ENCODE measurements at places on chromosomes 4 and X. TPM values are rescaled to one million over a fixed set of nuclear protein-coding genes. Genes with fewer than 3 reads are reported as not detected.

DNA sequence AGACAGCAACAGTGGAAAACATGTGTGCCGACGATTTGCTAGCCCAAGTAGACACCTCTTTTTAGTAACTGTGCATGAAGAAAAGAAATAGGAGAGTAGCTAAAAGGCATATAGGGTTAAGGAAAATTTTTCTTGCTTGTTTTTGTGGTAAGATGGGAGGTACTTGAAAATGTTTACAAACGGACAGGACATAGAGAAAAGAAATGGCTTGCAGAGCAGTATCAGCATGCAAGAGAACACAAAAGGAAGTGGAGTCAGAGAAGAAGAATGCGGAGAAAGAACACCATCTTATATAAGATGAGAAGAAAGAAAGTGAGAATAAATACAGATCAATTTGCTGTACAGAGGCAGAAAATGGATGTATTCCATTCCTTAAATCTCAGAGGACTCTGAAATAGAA is 263.7 kb upstream of the ETNPPL start:
- no peak for DNase-seq
- H3K27ac ChIP-seq: no peak overlapping the region
- H3K36me3 ChIP-seq: no peaks in the 10 kb centered on the region
- no peaks in the 10 kb centered on the region for H3K27me3 ChIP-seq
- no peak overlapping the region for H3K4me3 ChIP-seq
- no peaks in the 10 kb centered on the region for H3K4me1 ChIP-seq

DNA sequence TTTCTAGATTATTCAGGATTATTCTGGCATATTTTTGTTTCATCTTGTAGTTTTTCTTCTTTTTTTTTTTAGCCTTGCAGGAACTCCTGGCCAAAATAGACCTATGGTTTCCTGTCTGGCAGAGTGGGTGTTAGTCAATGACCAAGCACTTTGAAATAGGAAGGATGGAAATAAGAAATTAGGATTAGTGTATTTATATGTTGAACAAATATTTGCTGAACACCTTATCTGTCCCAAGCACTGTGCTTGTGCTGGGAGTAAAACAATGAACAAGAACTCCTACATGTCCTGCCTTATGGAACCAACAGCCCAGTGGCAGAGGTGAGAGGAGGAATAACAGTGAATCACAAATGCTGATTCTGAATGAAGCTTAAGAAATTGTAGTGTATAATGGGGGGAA is 4.5 kb downstream of the MMRN1 start:
- no peak overlapping the region for H3K4me3 ChIP-seq
- H3K27ac ChIP-seq: no peak overlapping the region
- no peaks in the 10 kb centered on the region for H3K27me3 ChIP-seq
- no peak for DNase-seq
- H3K4me1 ChIP-seq: peaks cover 10% of the 10 kb centered on the region

Gene TLR3
- 9.5 TPM for total RNA-seq

- peak overlapping the region; percentile 64 for H3K4me3 ChIP-seq
- H3K27me3 ChIP-seq: no peaks in the 10 kb centered on the region
- peaks cover 25% of the 10 kb centered on the region for H3K4me1 ChIP-seq
- peak; percentile 51 for DNase-seq
- H3K27ac ChIP-seq: peak overlapping the region; percentile 49
Measured at GRCh38 chrX:74535408-74536151, 78.8 kb downstream of the RLIM start.

DNA sequence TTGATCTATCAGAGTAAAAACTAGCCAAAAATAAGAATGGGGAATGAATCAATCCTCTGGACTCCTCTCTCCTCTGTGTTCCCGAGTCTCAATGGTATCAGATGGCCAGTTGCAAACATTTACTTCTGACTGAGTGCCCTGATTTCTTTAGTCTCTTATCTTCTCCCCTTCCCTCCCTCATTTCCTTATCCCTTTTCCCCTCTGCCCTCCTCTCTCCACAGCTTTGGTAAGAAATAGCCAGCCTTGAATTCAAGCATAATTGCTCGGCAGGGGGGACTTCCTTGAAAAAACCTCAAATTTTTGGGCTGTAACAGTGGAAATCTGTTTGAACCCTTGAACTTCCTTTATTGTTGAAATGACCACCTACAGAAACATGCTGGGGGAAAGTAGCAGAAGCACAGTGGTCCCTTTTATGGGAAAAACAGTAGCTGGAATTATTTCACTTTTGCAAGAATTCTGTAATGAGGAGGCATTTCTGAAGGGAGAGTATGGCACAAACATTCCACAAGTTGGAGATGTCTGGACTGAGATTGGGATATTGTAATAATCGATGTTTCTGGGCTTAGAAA is 40.3 kb downstream of the NHS start:
- no peak overlapping the region for H3K27ac ChIP-seq
- no peaks in the 10 kb centered on the region for H3K27me3 ChIP-seq
- H3K4me3 ChIP-seq: no peak overlapping the region
- no peaks in the 10 kb centered on the region for H3K4me1 ChIP-seq
- DNase-seq: no peak

GRCh38 chrX:42973321-42973720 is 195.4 kb upstream of the PPP1R2C start:
- no peak overlapping the region for H3K4me3 ChIP-seq
- H3K36me3 ChIP-seq: no peaks in the 10 kb centered on the region
- no peak overlapping the region for H3K27ac ChIP-seq
- DNase-seq: no peak

GRCh38 chrX:71365356-71365874 is 742 bp upstream of the TAF1 start:
- peak overlapping the region; percentile 90 for H3K4me3 ChIP-seq
- peak overlapping the region; percentile 95 for H3K27ac ChIP-seq
- DNase-seq: no peak
- no peaks in the 10 kb centered on the region for H3K27me3 ChIP-seq
- peaks cover 25% of the 10 kb centered on the region for H3K4me1 ChIP-seq

GRCh38 chrX:110531873-110532580 is 173.4 kb downstream of the RTL9 start:
- no peak overlapping the region for H3K27ac ChIP-seq
- no peak overlapping the region for H3K4me3 ChIP-seq
- no peaks in the 10 kb centered on the region for H3K36me3 ChIP-seq
- no peak for DNase-seq
- H3K4me1 ChIP-seq: no peaks in the 10 kb centered on the region

GRCh38 chrX:11558972-11559371 is 106.7 kb downstream of the ARHGAP6 start:
- H3K4me1 ChIP-seq: no peaks in the 10 kb centered on the region
- DNase-seq: peak; percentile 60
- H3K27me3 ChIP-seq: no peaks in the 10 kb centered on the region
- no peak overlapping the region for H3K4me3 ChIP-seq
- H3K27ac ChIP-seq: no peak overlapping the region
- no peaks in the 10 kb centered on the region for H3K36me3 ChIP-seq

Gene TBX22
- not detected for total RNA-seq

Gene FATE1
- total RNA-seq: not detected

Gene BEX1
- total RNA-seq: not detected

- no peak overlapping the region for H3K27ac ChIP-seq
- no peak for DNase-seq
- no peak overlapping the region for H3K4me3 ChIP-seq
- H3K27me3 ChIP-seq: no peaks in the 10 kb centered on the region
- H3K36me3 ChIP-seq: no peaks in the 10 kb centered on the region
Measured at GRCh38 chr4:76035141-76035540, 729 bp downstream of the CXCL11 start.
